ENCODE measurements at places on chromosomes 2 and 18. TPM values are rescaled to one million over a fixed set of nuclear protein-coding genes. Genes with fewer than 3 reads are reported as not detected.
A peak's percentile ranks its signal among the peaks of the same experiment; 100 is the strongest.

MAP4K4 gene
- total RNA-seq: 123 TPM

MBD5 gene
- 51.7 TPM for total RNA-seq

DNA sequence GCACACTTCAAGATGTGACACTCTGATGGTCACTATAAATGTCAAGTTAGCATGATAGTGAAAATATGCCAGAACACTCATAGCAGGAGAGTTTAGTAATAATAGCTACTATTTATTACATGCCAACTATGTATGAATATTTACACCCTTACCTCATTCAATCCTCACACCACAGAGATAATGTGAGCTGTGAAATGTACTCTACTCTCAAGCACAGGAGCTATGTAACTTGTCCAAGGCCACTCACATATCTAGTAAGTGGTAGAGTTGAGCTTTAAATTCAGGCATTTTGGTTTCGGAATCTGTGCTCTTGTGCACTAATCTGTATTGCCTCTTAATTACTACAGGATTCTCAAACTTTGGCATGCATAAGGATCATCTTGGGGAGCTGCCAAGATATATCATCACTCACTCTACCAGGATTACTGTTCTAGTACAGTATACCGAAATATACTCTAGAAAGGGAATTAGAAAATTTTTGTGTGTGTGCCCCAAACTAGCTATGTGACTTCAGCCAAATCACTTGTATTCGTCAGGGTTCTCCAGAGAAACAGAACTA lies 154.3 kb downstream of the PLCL1 start:
- H3K27me3 ChIP-seq: peaks cover 11% of the 10 kb centered on the region
- no peaks in the 10 kb centered on the region for H3K36me3 ChIP-seq
- no peak overlapping the region for H3K4me3 ChIP-seq
- H3K4me1 ChIP-seq: no peaks in the 10 kb centered on the region
- H3K27ac ChIP-seq: no peak overlapping the region

DNA sequence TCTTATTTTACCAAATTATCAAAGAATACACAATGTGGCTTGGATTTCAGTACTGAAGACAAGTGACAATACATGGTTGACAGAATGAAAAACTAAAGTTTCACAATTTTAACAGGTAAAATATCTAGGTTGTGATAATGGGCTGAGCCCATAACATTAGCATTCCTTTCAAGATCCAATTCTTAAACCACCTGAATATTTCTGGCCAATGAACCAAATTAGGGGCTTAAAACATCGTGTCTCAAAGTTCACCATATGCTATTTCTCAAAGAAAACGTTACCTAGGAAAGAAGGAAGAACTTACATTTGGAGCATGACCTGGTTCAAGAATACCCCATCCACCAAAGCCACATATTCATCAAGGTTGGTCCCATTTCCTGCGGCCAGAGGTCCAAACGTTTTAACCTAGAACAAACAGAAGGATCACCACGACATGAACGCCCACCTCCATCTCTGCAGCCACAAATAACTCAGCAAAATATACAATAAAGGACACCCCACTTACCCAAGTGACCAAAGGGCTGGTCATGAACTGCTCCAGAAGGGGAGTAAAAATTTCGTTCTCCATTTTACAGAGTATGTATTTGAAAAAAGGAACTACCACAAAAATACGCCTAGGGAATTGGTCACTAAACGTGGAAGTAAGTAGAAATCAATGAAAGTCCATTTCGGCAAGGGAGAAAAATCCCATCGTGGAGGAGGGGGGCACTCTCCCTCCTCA lies 984 bp downstream of the CCDC88A start:
- peaks cover 32% of the 10 kb centered on the region for H3K4me1 ChIP-seq
- no peaks in the 10 kb centered on the region for H3K27me3 ChIP-seq
- DNase-seq: no peak
- peaks cover 7% of the 10 kb centered on the region for H3K36me3 ChIP-seq
- peak overlapping the region; percentile 97 for H3K27ac ChIP-seq
- H3K4me3 ChIP-seq: peak overlapping the region; percentile 91

DNA sequence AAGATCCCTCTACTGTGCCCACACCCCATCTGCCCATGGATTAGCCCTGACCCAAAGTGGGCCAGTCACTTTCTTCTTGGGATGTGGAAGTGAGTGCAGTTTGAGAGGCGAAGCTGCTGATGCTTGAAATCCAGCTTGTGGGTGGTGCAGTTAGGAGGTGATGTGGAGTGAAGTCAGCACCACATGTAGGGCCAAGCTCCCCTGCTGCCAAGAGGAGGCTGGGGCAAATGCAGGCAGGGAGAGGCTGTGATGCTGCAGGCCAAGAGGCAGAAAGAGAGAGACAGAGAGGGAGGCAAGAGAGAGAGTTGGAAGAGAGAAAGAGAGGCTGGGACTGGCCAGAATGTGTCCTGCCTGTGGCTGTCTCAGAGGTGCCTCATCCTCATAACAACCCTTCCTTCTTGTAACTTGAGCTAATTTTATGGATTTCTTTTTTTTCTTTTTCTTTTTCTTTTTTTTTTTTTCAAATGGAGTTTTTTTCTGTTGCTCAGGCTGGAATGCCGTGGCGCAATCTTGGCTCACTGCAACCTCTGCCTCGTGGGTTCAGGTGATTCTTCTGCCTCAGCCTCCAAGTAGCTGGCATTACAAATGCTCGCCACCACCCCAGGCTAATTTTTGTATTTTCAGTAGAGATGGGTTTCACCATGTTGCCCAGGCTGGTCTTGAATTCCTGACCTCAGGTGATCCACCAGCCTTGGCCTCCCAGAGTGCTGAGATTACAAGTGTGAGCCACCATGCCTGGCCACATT lies 35.3 kb upstream of the CAB39 start:
- peaks cover 21% of the 10 kb centered on the region for H3K27me3 ChIP-seq
- no peak overlapping the region for H3K27ac ChIP-seq
- peaks cover 2% of the 10 kb centered on the region for H3K4me1 ChIP-seq
- H3K4me3 ChIP-seq: no peak overlapping the region

GRCh38 chr2:160838691-160839090 lies 321.5 kb upstream of the TANK start:
- no peak for DNase-seq
- H3K36me3 ChIP-seq: peaks cover 2% of the 10 kb centered on the region
- peaks cover 24% of the 10 kb centered on the region for H3K4me1 ChIP-seq
- no peak overlapping the region for H3K27ac ChIP-seq

DNA sequence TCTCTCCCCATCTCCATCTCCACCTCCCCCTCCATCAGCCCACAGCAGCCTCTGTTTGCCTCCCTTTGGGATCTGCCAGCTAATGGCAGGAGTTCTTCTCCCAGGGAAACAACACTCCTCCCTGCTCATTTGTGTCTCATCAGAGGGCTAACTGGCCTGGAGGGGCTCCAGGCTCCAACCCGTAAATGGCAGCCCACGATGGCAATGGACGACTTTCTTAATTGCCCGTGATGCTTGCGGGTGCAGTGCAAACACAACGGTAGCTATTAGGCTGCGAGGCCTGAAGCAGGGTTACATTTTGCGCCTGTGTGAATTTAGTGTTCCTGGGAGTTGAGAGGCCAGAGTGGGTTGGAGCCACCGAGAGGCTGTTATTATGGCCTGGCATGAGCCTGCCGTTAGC lies 285.1 kb downstream of the TNS1 start:
- no peaks in the 10 kb centered on the region for H3K36me3 ChIP-seq
- no peak overlapping the region for H3K27ac ChIP-seq
- peaks cover 2% of the 10 kb centered on the region for H3K27me3 ChIP-seq
- no peak overlapping the region for H3K4me3 ChIP-seq
- peaks cover 23% of the 10 kb centered on the region for H3K4me1 ChIP-seq

- peaks cover 11% of the 10 kb centered on the region for H3K27me3 ChIP-seq
- no peak overlapping the region for H3K4me3 ChIP-seq
- H3K36me3 ChIP-seq: no peaks in the 10 kb centered on the region
These were observed 19.7 kb upstream of the EMILIN2 start for GRCh38 chr18:2827061-2827460.

DNA sequence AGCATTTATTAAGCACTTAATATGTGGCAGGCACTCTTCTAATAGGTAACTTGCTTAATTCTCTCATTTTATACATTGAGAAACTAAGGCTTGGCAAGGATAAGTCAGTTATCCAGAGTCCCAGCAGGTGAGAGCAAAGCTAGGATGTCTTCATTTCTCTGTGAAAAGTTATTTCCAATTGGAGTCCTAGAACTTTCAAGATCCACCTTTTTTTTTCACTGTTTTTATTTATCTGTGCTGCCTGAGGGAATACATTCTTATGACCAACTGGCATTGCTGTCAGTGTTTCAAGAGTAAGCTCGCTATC lies 56.2 kb upstream of the ETAA1 start:
- no peak for DNase-seq
- H3K36me3 ChIP-seq: no peaks in the 10 kb centered on the region
- H3K27ac ChIP-seq: no peak overlapping the region
- H3K4me1 ChIP-seq: no peaks in the 10 kb centered on the region

DNA sequence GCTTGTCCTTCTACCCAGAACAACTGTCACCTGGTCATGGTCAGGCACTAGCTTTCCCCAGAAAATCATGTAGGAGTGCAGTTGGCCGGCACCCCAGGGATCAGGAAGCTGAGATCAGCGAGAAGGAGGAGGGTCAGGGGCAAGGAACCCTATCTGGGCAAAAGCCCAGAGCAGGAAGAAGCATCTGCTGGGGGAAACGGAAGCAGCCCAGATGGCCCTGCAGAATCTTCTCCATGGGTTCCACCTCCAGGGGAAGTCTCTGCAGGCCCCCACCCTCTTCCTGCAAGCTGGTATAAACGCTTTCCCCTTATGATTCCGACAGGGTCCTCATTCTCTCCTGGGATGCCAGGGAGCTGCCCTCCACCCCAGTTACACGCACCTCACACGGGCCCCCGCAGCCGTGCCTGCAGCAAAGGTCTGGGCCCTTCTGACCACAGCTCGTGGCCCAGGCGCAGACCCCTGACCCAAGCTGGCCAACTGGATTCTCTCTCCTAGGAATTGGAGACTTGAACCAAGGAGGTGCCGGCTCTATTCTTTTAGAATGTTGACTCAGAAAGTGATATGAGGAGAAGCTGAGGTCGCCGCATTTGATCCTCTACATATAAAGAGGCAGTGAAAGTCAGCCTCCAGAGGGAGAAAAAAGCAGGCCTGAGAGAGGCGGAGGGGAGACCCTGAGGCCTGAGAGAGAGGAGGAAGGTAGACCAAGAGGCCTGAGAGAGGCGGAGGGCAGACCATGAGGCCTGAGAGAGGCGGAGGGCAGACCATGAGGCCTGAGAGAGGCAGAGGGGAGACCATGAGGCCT lies 71.0 kb downstream of the STPG4 start:
- DNase-seq: no peak
- H3K4me1 ChIP-seq: peaks cover 15% of the 10 kb centered on the region

DNA sequence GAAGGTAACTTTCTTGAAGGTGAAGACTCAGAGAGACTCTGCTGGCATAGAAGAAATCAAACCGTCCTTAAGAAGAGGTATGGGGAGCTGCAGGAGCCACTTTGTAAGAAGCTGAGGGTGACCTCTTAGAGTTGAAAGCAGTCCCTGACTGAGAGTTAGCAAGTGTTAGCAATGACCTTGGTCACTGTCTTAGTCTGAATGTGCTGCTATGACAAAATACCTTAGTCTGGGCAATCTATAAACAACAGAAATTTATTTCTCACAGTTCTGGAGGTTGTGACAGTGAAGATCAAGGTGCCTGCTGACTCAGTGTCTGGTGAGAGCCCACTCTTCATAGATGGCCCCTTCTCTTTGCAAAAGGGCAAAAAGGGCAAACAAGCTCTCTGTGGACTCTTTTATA lies 35.7 kb upstream of the ACTR3 start:
- H3K27me3 ChIP-seq: no peaks in the 10 kb centered on the region
- no peaks in the 10 kb centered on the region for H3K36me3 ChIP-seq
- DNase-seq: no peak
- no peak overlapping the region for H3K27ac ChIP-seq

DNA sequence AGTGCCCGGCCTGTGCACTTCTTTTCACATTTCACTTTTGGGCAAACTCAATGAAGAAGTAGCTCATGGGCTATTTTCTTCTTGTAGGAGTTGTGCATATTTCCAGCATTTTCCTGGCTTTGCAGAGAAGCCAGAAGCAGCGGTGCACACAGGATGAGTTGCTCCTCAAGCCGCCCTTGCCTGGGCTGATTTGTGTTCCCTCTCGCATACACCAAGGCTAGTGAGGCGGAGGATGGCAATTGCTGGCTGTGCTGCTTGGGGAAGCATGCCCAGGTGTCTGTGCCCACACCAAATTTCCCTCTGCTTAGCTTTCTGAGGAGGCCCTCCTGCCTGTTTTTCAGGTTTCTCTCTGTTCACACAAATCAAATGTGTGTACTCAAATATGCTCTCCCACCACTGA lies 85.4 kb upstream of the TMEM200C start:
- H3K27me3 ChIP-seq: peaks cover 4% of the 10 kb centered on the region
- no peak overlapping the region for H3K27ac ChIP-seq
- H3K4me3 ChIP-seq: no peak overlapping the region
- H3K36me3 ChIP-seq: no peaks in the 10 kb centered on the region
- no peaks in the 10 kb centered on the region for H3K4me1 ChIP-seq

GRCh38 chr2:237570776-237571335 lies 4.5 kb downstream of the PRLH start:
- H3K36me3 ChIP-seq: no peaks in the 10 kb centered on the region
- H3K27ac ChIP-seq: no peak overlapping the region
- no peaks in the 10 kb centered on the region for H3K27me3 ChIP-seq
- peaks cover 16% of the 10 kb centered on the region for H3K4me1 ChIP-seq

- no peaks in the 10 kb centered on the region for H3K36me3 ChIP-seq
- no peak for DNase-seq
- H3K27ac ChIP-seq: no peak overlapping the region
- H3K27me3 ChIP-seq: no peaks in the 10 kb centered on the region
- H3K4me3 ChIP-seq: no peak overlapping the region
- no peaks in the 10 kb centered on the region for H3K4me1 ChIP-seq
These were observed 104.2 kb upstream of the LYPD1 start for GRCh38 chr2:132774189-132774588.

- H3K27me3 ChIP-seq: peaks cover 59% of the 10 kb centered on the region
- no peak for DNase-seq
- H3K4me3 ChIP-seq: no peak overlapping the region
- H3K27ac ChIP-seq: no peak overlapping the region
- no peaks in the 10 kb centered on the region for H3K36me3 ChIP-seq
- H3K4me1 ChIP-seq: no peaks in the 10 kb centered on the region
These were observed 55.2 kb upstream of the SEMA4C start for GRCh38 chr2:96924775-96925747.

DNA sequence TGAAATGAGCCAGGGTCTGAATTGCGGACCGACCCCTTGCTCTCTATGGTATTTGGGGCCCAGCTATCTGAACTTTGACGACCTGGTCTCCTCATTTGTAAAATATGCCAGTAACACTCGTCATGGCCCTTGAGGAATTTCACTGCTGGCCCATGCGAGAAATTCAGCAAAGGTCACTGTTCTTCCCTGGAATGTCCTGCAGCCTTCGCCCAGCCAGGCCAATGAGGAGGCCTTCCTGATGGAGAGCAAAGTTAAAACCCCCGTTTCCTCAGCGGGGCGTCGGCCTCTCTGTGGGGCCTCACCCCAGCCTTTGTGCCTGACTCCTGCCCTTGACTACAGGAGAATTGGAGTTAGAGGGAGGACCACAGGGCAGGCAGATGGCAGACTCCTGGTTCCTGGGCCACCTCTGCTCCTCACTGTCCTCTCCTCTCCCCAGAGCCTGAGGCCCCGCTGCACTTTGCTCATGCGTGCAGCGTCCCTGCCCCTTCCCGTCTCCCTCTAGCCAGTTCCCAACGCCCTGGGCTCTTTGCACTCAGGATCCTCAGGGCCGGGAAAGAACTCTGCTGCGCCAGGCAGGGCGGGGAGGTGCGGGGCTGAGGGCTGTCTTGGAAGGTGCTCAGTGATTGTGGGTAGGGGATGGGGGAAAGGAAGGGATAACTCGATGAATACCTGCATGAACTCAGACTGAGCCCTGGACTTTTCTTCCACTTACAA lies 257.0 kb upstream of the RAB6C start:
- no peaks in the 10 kb centered on the region for H3K36me3 ChIP-seq
- H3K27me3 ChIP-seq: no peaks in the 10 kb centered on the region
- no peak overlapping the region for H3K27ac ChIP-seq
- DNase-seq: peak; percentile 75

Measured in osteocyte (in vitro differentiated cells).